ENCODE measurements at places on chromosomes 7 and 10. TPM values are rescaled to one million over a fixed set of nuclear protein-coding genes. Genes with fewer than 3 reads are reported as not detected.
A peak's percentile ranks its signal among the peaks of the same experiment; 100 is the strongest.

GRCh38 chr7:111264981-111265380 is 174.1 kb downstream of the LRRN3 start:
- no peak for DNase-seq

- DNase-seq: no peak
These were observed 567.3 kb downstream of the AUTS2 start for GRCh38 chr7:70165477-70166170.

DNA sequence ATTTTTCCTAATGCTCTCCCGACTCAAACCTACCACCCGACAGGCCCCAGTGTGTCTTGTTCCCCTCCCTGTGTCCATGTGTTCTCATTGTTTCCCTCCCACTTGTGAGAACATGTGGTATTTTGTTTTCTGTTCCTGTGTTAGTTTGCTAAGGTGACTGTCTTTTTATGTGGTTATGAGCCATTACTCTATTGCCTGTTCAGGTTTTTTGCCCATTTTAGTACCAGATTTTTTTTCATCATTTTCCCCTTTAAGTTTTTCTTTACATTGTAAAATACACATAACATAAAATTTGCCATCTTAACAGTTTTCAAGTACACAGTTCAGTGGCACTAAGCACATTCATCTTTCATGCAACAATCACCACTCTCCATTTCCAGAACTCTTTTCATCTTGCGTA is 133.5 kb downstream of the GPR158 start:
- no peak for DNase-seq

GRCh38 chr7:150476285-150476684 is 25.9 kb downstream of the GIMAP8 start:
- no peak for DNase-seq

DNA sequence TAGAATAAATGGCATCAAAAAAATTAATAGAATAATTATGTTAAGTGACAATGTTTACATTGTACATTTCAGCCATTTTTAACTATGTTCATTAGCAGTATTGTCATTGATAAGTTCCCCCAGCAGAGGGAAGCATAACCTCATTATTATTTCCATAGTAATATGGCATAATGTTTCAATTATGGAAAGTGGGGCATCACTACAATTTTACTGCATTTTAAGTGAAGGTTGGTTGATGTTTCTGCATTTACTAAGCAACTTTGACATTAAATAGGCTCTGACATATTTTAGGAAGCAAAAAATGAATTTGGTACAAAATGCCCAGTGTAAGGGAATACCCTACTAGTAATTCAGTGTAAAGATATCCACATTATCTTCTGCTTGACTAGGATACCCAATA is 218.3 kb downstream of the SEMA3A start:
- peak; percentile 67 for DNase-seq

GRCh38 chr10:77939561-77940001 is 13.0 kb upstream of the DLG5 start:
- peak; percentile 60 for DNase-seq

DNA sequence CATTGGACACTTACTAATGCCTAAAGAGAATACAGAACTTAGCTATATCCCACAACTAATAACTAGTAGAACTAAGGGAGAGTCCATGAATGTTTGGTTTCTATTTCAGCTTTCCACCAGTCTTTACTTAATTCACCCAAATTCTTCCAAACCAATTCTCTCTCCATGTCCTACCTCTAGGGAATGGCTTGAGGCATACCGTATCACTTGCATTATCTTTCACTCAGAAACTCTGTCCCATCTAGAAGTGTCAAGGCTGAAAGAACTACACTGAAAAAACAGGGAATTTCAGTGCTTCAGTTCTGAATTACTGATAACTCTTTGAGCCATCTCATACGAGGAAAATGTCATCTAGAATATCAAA is 758 bp downstream of the TMEM168 start:
- DNase-seq: no peak

DNA sequence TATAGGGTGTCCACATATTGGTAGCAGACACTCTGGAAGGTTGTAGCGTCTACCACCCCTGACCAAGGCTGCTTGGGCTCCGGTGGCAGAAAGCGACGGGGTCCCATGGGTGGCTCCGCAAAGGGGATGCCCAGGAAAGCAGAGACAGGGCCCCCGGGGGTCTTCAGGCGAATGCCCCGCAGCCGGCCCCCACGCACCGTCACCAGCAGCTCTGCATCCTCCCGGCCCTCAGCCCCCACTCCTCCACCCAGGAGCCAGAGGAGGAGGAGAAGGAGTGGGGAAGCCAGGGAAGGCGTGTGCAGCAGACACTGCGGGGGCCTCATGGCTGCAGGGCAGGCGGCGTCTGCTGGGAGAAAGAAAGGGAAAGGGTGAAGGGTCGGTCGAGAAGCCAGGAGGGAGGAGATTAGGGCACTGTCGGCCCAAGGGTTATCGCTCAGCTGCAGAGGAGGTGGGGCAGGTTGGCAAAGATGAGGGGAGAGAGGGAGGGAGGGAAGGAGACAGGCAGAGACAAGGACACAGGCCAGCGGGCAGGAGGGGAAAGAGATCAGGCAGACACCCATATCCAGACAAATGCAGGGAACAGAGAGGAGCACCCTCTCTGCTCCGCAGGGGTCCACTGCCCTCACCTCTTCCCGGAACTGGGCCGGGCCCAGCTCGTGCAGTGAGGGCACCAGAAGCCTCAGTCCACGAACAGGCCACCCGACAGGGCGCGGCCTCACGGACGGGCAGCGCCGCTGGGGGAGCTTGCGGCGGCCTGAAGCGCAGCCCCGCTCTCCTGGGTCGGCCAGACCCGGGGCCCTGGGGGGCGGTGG is 1.6 kb downstream of the ACHE start:
- peak; percentile 35 for DNase-seq

DNA sequence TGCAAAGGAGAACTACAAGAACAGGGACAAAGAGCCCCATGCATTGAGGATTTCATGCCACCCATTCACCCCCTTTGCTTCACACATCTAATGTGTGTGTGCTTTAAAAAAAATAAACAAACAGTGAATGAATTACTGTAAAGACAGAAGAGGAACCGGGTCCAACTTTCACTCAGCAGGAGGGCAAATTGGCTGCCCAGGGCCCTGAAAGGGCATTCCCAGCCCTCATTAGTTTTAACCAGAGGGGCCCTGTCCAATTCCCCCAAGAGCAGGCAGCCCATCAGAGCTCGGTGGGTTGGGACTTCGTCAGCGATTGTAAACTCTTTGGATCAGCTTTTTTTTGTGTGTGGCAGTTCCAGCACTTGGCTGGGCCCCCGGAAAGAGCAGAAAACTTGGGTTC is 73.6 kb upstream of the PDZD8 start:
- DNase-seq: no peak

- DNase-seq: no peak
These were observed 83.2 kb downstream of the PDE1C start for GRCh38 chr7:31986878-31987518.

DNA sequence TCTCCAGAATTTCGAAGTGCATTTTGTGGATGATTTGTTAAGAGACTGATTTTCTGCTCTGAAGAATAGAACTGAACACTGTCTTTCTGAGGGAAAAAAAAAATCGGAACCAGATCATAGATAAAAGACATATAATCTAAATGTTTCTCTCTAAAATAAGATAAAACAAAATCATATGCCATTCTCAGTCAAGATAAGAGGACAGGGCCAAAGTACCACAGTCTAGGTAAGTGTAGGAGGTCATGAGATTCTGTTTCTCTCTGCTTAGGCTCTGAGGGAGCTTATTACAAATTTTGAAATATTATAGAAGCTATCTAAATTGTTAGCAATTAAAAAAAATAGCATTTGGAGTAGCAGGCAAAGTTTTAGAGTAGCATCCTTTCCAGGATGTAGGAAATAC is 702 bp upstream of the AOAH start:
- DNase-seq: no peak

GRCh38 chr10:123884907-123885381 is 6.7 kb downstream of the CPXM2 start:
- no peak for DNase-seq

- DNase-seq: no peak
These were observed 38.1 kb upstream of the AGBL3 start for GRCh38 chr7:134948246-134948645.

DNA sequence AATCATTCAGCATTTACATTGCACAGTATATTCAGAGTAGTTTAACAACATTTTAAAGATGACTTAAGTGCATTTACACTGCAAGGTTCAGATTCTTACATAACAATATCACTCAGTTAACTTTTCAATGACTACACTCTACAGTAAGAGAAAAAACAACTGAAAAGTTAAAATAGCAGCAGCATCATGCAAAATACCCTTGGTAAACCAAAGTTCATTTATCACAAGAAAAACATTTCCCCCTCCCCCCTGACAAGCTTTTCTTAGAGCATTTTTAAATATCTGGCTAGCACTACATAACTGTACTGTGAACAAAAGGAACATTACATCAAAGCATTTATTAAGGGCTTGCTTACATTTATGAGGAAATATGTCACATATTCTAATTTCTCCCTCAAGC is 179.5 kb upstream of the HGF start:
- DNase-seq: peak; percentile 41

- no peak for DNase-seq
These were observed 244.1 kb downstream of the PTEN start for GRCh38 chr10:88107296-88108097.

- DNase-seq: no peak
These were observed 6.6 kb downstream of the EMX2 start for GRCh38 chr10:117549100-117549585.

- DNase-seq: no peak
These were observed 1.5 kb downstream of the INA start for GRCh38 chr10:103278537-103278823.

DNA sequence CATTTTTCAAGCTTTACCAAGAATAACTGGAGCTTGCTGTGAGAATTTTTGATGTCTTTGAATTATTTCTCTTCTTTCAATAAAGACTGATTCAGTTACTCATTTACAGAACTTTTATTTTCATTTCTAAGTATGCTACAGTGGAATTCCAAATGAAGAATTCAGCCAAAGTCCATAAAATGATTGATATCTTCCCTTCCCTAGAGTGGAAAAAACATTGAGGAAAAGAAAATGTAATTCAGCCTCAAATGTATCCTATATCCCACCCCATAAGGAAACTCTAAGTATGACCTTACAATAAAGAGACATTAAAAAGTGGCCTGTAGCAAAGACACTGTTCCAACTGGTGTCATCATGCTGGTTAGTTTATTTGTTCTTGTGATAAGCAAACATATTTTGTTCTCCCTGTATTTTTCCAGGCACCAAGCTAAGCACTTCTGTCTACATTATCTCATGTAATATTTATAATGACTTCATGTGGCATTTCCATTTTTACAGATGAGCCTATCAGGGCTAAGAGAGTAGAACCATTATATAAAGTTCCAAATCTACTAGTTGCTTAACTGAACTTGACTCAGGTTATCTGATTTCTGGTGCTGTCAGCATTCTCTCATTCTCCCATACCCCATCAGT is 450.4 kb downstream of the NEBL start:
- DNase-seq: no peak

DNA sequence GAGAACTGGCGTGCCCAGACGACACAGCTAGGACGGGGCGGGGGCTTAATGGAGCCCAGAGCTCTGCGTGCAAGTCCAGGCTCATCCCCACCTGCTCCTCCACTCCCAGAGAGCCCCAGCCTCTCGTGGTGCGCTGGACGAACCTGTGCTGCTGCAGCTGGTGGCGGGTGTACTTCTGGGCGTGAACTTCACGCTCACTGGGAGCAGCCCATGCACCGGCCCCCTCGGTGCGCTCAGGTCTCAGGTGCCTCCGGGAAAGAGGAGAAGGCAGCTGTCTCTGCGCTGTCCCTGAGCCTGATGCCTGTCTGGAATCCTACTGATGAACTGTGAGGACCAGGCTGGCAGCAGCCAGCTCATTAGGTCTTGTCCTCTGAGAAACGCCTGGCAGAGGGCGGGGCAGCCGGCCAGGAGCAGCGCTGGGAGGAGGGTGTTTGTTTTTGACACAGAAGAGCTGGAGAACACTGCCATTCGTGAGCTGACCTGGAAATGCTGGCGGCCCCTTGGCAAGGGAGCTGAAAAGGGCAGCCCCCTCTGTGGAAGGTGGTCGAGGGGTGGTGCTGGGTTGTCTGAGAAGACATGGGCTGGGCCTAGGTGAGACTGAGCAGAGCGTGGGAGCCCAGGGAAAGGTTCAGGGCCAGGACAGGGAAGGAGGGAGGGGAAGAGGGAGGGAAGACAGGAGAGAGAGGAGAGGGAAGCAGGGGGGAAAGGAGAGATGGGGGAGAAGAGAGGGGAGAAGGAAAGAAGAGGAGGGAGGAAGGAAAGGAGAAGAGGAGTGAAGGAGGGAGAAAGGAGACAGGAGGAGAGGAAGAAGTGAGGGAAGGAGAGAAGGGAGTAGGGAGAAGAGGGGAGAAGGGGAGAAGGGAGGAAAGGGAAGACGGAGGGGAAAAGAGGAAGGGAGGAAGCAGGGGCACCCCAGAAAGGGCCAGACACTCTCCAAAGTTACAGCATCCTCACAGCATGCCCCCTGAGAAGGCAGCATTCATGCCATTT is 53.5 kb upstream of the TNS3 start:
- peak; percentile 47 for DNase-seq

DNA sequence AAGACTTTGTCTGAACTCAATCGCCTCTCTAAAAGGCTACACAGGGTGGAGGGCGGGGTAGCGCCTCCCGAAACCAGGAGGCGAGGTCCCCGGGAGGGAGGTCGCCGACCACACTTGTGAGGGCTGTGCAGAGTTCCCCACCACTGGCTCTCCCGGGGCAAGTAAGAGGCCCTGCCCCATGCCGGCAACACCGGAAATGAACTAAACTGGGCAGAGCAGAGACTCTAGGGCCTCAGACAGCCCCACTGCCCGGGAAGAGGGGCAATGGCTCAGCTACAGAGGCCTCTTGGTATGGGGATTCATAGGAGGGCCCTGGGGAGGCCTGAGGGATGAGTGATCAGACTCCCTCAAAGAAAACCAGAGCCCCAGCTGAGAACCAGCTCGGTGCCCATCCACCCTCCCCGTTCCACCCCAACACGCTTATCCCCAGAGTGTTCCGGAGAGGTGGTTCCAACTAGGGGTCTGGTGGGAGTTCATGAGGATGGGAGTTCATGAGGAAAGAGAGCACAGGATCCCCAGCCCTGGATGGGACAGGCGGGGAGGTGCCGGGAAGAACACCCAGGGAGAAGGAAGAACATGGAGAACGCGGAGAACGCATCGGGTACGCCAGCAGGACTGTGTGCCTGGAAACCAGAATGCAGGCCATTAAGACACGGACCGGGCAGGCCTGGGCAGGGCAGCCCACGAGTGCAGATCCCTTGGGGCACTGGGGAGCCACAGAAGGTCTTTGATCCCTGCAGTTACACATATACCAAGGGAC is 89.4 kb upstream of the MYL10 start:
- no peak for DNase-seq

DNA sequence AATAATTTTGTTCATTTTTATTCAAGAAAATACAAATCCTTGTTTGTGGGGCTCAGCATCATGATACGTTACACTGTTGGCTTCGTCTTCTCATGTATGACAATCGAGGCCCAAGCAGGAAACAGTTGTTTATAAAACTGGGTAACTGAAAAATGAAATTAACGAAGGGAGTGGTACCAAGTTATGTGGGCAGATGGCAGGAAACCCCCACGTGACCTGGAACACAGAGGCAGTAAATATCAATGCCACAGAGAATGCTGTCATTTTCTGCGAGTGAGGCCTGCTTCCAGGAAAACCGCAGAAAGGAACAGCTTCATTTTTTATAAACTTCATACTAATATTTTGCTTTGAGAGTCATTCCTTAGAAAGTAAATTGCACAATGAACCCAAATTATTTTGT is 201.0 kb upstream of the ADARB2 start:
- DNase-seq: peak; percentile 0

- peak; percentile 50 for DNase-seq
These were observed 695 bp downstream of the PRKAG2 start for GRCh38 chr7:151875942-151876898.

PAPOLB gene
- total RNA-seq: 0.05 TPM

SMKR1 gene
- 3.9 TPM for total RNA-seq

CDCA7L gene
- 20.9 TPM for total RNA-seq

WNT8B gene
- total RNA-seq: not detected

DKK1 gene
- total RNA-seq: 13.5 TPM

CARD11 gene
- not detected for total RNA-seq

TFEC gene
- total RNA-seq: not detected

Data from myocyte (in vitro differentiated cells).